Lung microvascular endothelial cell (primary cell): ENCODE measurements at places on chromosomes 2 and 18. TPM values are rescaled to one million over a fixed set of nuclear protein-coding genes. Genes with fewer than 3 reads are reported as not detected.

The REG3A gene
- total RNA-seq = not detected in 2 replicates

DNA sequence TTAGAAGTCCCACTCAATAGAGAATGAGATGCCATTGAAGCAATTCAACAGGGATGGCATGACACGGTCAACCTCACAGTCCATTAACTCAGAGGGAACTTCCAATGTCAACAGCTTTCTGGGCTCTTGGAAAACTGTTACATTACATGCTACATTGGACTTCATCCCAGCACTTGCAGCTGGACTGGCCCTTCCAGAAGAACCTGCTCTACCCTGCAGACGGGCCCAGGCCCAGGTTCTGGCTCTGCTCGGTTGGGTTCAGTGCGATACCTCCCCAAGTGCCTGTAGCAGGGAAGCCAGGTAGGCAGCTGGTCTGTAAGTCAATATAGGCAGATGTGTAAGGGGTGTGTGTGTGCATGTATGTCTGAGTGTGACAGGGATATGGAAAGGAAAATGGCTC, 12.9 kb downstream of the LAMA1 start:
- no peak for DNase-seq

The DQX1 gene
- total RNA-seq = not detected in 2 replicates

The GPR55 gene
- not detected in 2 replicates for total RNA-seq

DNA sequence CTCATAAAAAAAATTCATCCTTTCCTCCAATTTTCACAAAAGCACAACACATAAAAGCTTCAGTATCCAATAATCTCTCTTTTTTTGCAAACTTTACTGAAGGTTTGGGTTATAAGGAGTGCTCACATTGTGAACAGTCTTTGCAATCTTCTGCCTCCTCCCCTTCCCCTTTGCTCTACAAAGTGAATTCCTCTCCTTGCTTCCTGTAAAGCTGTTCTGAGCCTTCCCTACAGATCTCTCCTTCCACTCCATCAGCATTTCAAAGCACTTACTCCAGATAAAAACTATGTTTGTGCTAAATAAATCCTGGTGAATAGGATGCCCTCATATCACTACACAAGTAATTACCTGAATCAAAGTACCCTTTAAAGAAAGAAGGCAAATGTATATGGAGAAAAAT, 4.6 kb upstream of the PDK1 start:
- DNase-seq = no peak

GRCh38 chr2:191061381-191061980, 47.5 kb upstream of the STAT1 start:
- DNase-seq = no peak

The MYO5B gene
- under 0.01 and 0.87 TPM in 2 replicates for total RNA-seq

GRCh38 chr18:34493566-34494358, 216.3 kb upstream of the DTNA start:
- DNase-seq = peak; percentile 24

DNA sequence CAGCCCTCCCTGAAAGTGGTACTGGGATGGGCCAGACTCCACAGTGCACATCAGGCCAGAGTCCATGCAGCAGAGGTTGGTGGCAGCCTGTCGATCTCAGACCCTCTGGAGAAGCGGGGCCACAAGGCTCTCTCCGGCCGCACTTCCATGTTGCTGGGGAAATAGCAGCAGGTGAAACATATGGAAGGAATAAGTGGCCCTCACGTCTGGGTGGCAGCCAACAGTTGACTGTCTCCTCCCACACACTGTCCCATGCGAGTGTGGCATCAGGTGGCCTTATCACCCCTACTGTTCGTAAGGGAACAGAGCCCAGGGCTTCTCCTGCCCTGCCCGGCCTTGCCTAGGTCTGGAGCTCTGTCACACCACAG, 58.1 kb upstream of the FOSL2 start:
- DNase-seq = no peak

GRCh38 chr2:183034806-183035205, 3.5 kb downstream of the NCKAP1 start:
- no peak for DNase-seq

- no peak for DNase-seq
These were observed 8.6 kb upstream of the PDIA6 start for GRCh38 chr2:10820978-10821695.

The CLIP4 gene
- total RNA-seq = 13.9 and 14.2 TPM in 2 replicates

GRCh38 chr2:42107249-42108042, 59.6 kb downstream of the PKDCC start:
- no peak for DNase-seq

The STPG4 gene
- 0.20 TPM in 1 of 2 replicates, not detected in the other for total RNA-seq

The QPCT gene
- 0.60 and 3.7 TPM in 2 replicates for total RNA-seq

The MDH1B gene
- total RNA-seq = under 0.01 TPM in 1 of 2 replicates, not detected in the other

- DNase-seq = no peak
These were observed 29.3 kb downstream of the SLC14A1 start for GRCh38 chr18:45753286-45753685.

- DNase-seq = peak; percentile 81
These were observed 37.4 kb downstream of the TMEM87B start for GRCh38 chr2:112092286-112093041.

The SLC9A4 gene
- total RNA-seq = not detected in 2 replicates

DNA sequence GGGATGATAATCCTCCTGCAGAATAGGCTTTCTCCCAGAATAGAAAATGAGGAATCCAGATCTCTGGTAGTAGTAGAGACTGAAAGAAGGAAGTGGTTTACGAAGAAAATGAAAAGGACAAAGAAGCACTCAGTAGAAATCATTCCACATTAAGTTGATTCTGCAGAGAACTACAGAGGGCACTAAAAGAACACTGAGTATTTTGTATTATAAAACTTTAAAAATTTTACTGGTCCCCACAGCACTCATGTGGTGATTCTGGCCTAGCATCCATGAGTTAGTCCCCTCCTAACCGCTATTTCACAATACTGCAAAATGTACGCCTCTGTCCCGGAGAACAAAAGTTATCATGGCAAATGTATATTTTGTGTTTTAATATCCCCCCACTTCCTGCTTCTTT, 42.9 kb upstream of the SLC35F5 start:
- DNase-seq = no peak

DNA sequence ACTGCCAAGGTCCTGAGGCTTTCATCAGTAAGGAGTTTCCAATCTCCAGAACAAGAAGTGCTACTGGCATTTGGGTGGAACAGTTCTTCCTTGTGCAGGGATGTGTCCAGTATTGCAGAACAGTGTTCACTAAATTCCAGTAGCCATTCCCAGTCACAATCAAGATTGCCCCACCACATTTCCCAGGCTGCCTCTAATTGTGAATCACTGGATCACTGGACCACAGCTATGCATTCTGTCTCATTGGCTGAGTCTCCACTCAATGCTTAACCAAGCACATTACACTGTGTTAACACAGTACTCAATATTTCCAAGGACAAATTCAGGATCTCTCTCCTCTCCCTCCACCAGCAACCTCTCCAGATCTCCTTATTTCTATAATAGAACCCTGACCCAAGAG, 160.2 kb upstream of the CCDC150 start:
- no peak for DNase-seq

DNA sequence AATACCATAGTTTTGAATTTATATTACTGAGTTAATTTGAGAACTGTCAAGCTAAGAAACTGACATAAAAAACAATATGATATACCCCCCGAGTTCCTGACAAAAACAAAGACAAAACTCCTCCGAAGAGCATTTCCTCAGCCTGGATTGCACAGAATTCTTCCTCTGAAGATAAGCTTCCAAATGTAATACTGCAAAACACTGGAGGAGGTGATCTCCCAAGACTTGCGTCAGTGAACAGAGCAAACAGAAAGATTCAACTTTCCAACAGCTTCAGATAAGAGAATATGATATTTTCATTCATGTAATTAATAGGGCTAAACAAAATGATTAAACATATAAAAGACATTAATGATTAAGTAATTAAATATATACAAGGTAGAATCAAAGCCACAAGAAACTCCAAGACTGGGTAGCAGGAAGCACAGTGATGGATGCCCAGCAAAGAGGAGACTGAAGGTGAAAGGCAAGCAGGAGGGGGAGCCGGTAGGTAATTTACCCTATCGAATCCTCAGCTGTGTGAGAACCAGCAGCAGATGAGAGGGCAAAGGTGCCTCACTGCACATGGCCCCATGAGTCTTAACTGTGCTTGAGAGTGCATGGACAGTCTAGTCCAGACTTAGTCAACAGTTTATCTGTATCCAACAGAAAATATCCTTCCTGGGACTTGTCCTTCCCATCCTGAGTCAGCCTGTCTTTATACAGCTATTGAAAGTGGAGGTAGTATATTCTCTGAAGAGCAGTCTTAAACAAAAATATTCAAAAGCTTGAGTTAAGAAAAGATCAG, 18.3 kb upstream of the SERPINB3 start:
- DNase-seq = no peak

- DNase-seq = no peak
These were observed 7.3 kb downstream of the MATN3 start for GRCh38 chr2:20005067-20005627.

DNA sequence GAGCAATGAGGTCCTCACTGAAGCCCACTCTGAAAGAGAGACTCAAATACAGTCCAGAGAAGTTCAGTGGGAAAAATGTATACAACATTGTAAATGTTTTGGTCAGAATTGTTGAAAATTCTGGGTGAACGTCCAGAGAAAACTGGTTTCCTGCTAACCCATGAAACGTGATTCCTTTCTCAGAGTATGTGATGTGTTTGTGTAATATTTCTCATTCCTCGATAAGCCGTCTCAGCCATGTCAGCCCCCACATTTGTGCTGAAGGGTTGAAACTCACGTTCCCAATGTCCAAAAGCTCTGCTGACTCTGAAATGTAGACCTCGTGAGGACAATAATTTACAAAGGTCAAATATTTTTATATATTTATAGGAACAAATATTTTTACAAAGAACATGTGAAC, 51.6 kb downstream of the BMP10 start:
- no peak for DNase-seq

DNA sequence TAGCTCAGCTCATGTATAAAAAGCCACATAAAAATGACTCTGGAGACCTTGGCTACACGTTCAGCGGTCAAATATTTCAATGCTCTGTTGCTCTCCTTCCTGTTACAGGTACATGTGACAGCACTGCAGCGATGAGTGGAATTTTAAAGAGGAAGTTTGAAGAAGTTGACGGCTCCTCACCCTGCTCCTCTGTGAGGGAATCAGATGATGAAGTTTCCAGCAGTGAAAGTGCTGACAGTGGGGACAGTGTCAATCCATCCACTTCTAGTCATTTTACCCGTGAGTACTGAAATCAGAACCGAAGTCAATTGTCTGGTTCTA, 125.4 kb downstream of the CSRNP3 start:
- DNase-seq = no peak

DNA sequence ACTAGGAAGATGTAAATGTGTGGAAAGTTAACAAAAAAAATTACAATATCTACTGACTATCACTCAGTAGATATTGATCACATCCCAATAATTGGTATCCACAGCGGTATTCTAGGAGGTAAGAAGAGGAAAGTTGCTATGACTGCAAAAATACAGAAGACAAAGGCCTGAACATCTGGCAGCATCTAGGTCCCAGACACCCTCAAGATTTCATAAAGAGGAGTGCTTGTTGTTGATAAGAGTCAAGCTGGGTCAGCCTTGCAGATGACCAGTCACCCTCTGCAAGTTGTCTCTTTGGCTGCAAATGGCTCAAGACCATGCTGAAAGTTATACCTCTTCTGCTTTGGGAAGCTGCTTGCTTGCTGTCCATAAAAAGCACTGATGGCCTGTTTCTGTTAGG, 228.4 kb upstream of the FBXO11 start:
- no peak for DNase-seq

DNA sequence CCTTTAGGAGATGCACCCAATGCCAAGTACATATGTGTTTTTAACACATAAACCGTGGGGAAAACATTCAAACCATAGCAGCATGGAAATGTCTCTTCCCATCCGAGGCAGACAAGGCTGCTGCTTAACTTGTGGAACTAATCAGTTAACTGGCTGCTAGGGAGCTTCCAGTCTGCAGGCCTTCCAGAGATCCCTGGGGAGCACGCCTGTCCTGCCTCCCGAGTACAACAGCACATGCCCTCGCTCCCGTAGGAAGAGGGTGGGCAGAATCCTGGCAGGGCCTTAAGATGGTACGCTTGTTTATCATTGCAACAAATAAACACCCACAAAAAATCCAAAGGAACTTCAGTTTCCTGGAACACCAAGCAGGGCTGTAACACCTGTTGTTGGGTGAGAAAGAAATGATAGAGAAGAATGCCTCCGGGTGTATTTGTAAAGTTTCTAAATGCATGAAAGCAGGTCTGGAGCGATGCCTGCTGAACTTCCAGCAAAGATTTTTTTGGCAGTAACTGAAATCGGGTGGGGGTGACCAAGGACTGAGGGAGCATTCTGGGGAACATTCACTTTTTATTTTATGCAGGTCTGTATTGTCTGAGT, 56.2 kb downstream of the EDAR start:
- no peak for DNase-seq

The POTEC gene
- not detected in 2 replicates for total RNA-seq

The WDR35 gene
- total RNA-seq = 5.2 and 5.8 TPM in 2 replicates

GRCh38 chr18:46678041-46678440, 21.0 kb upstream of the LOXHD1 start:
- DNase-seq = no peak

The CHN1 gene
- 8.1 and 8.5 TPM in 2 replicates for total RNA-seq

The ATOH8 gene
- total RNA-seq = 9.8 and 44.6 TPM in 2 replicates

GRCh38 chr18:58069721-58070292, 25.8 kb downstream of the NEDD4L start:
- DNase-seq = no peak

The LINC00305 gene
- total RNA-seq = 0.20 and 0.87 TPM in 2 replicates

The GPR39 gene
- total RNA-seq = 0.20 and 0.22 TPM in 2 replicates

GRCh38 chr2:210768329-210768910, 212.0 kb downstream of the CPS1 start:
- DNase-seq = no peak

- no peak for DNase-seq
These were observed 151.1 kb downstream of the MBP start for GRCh38 chr18:76981396-76981968.

- no peak for DNase-seq
These were observed 37.0 kb upstream of the METTL21A start for GRCh38 chr2:207662203-207662602.

- no peak for DNase-seq
These were observed 231.9 kb upstream of the SIX2 start for GRCh38 chr2:45241061-45241561.

DNA sequence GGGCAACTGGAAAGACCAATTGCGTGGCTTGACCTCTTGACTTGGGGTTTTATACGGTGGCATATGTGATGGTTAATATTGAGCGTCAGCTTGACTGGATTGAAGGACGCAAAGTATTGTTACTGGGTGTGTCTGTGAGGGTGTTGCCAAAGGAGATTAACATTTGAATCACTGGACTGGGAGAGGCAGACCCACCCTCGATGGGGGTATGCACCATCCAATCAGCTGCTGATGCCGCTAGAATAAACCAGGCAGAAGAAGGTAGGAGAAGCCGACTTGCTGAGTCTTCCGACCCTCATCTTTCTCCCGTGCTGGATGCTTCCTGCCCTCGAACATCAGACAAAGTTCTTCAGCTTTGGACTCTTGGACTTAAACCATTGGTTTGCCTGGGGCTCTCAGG, 34.2 kb upstream of the YPEL5 start:
- no peak for DNase-seq

- no peak for DNase-seq
These were observed 92.7 kb downstream of the WDSUB1 start for GRCh38 chr2:159193791-159194190.
